ENCODE measurements at places on chromosomes 12 and 14.

GRCh38 chr12:2113119-2113912 is 60.5 kb downstream of the CACNA1C start:
- DNase-seq, result no peak

DNA sequence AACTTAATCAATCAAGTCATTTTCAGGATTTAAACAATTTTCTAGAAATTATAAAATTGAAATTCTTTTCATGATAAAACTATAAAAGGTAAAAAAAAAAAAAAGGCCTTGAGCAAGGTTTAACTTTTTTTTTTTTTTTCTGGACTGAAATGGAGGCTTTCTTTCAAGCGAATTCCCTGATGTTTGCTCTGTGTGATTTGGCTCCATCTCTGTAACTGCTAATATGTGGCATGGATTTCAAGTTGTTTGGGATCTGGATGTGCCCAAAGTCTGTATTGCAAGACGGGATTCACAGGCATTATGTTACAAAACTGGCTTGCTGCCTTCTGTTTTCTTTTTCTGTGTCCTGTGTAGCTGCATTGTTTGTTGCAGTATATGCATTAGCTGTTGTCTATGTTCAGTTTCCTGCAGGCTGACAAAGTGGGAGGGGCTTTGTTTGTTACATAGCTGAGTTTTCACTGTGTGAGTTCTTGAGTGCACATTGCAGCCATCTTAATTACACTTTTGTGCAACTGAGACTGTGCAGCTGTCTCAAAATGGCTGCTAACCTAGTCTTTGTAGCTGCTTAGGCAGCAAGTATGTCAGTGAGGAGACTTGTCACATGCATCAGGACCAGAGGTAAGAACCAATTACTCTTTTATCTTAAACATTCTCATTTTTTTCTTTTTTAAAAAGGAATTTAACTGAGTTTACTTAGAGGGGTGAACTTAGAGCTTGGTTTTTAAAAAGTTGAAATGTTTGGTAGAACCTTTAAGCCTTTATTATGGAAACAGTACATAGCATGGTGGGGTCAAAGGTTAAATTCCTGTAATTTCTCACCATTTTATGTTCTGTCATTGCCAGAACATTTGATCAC is 19.5 kb downstream of the ATF7IP start:
- peak; percentile 61 for DNase-seq

- DNase-seq, result no peak
These were observed 25.0 kb downstream of the SMOC1 start for GRCh38 chr14:69904246-69904645.

GRCh38 chr14:75523771-75524171 is 1.5 kb downstream of the BATF start:
- DNase-seq, result no peak

GRCh38 chr12:70812136-70812535 is 108.4 kb downstream of the PTPRR start:
- no peak for DNase-seq

- DNase-seq, result no peak
These were observed 157.7 kb upstream of the KITLG start for GRCh38 chr12:88737838-88738472.

DNA sequence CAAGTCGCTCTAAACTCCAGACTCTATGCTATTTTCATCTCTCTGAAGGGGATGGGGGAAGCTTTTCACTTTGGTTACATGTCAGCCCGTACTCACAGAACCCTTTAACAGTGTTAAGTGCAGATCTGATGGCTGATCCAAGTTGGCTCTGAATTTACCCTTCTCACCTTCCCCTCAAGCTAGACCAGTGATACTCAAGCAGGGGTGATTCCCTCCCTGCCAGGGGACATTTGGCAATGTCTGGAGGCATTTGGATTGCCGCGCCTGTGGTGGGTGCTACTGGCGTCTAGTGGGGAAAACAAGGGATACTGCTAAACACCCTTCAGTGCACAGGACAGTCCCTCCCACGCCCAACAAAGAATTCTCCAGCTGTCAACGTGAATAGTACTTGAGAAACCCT is 6.0 kb upstream of the TEX52 start:
- no peak for DNase-seq

DNA sequence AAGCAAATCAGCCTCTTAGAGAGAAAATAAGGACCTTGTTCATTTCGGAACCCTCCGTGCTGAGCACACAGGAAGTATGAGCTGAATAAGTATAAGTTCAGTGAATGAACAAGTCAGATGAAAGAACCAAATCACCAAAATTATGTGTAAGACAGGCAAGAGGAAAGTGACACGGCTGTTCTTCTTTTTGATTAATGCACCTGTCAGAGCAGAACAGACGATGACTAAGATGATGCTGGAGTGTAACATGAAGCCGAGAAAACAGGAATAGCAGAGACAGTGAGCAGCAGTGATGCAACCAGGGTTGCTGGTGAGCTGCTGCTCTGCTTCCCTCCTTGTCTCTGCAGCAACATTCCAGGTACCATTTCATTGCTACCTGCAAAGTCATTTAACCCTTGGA is 861.1 kb downstream of the GALC start:
- no peak for DNase-seq

- no peak for DNase-seq
These were observed 50.7 kb upstream of the C12orf71 start for GRCh38 chr12:27133022-27133590.

DNA sequence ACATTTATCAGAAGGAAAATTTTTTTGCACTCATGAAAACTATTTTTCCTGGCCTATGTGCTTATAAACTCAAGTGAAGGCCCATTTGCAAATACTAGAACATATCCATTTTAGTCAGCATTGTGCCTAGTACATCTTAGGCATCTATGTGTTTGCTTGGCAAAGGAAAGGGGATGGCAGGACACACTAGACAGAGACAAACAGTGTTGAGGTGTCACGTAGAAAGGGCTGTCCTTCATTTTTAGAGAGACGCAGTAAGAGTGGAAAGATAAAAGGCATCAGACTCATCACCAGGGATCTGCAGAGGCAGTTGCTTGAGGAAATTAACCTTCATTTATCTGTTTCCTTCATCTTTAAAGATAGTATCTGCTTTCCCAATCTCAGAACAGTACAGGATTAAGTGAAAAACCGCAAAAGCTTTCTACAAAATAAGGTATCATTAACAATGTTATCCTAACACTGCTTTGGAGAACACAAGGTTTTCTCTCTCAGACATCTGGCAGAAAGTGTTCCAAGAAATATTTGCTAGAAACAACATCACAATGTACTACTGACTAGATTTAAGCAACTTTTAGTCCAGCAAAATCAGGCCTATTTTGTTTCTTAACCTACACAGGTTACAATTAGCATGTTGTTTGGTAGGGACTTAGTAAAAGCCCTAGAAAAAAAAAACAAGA is 2.0 kb downstream of the YBX3 start:
- no peak for DNase-seq

DNA sequence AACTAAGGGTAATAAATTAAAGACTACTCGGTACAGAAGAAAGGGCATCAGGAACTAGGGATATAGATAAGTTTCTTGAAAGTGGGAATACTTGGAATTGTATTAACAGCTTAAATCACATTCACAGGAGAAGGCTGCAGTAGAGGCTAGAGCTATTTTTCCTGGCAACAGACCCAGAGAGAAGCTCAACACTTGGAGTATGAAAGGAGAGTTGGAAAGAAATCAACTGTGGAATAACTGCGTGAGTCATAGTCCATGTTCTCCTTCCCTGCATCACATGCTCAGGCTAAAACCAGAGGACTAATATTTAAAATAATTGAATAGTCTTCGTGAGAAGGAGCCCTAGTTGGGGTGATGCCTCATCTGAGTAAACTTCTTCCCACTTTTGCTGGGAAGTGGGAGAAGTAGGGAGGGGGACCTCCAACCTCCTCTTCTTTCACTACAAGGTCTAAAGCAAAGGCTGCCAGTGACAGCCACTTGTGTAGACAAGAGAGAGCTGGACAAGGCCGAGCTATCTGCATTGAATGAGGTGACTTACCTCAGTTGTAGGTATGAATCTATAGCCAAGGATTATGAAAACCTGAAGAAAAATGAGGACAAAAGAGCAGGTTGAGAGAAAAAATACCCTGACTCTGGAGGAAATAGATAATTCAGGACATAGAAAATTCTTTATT is 32.7 kb downstream of the DYRK2 start:
- no peak for DNase-seq

DNA sequence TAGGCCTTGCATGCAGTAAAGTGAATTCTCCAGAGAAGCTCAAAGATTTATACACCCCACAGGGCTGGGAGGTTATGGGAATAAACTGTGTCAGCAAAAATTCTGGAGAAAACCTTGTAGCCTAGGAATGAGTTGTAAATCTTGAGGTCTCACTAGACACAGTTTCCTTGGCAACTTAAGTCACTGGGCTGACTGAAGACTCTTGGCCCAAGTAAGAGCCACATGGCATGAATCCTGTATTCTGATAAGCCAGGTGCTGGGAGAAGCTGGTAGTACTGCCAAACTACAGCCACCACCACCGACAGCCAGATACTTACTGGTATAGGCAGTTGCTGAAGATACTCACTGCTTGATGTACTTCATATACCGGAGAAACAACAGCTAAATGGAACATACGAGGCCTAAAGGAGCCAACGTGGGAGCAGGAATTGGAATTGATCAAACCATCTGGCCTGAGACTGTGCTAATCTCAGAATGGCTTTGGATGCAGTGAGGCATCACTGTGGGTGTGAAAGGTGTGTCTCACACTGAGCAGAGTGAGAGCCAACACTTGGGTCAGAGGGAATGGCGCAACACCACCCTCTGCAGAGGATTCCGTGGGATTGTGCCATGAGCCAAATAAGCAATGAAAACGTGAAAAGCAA is 102.8 kb upstream of the TMCC3 start:
- DNase-seq, result no peak

All from GM10248 (cell line).